ENCODE measurements at places on chromosomes 16 and 17. TPM values are rescaled to one million over a fixed set of nuclear protein-coding genes. Genes with fewer than 3 reads are reported as not detected.

KRT12 gene
- not detected for total RNA-seq

MRPS23 gene
- total RNA-seq: 22.9 TPM

GAS2L2 gene
- not detected for total RNA-seq

CMC2 gene
- total RNA-seq: 80.9 TPM

PRSS27 gene
- total RNA-seq: 1.4 TPM

DNAAF1 gene
- total RNA-seq: 0.46 TPM

ARHGAP44 gene
- not detected for total RNA-seq

CSH2 gene
- total RNA-seq: not detected

RBFOX1 gene
- total RNA-seq: not detected
